ENCODE measurements at places on chromosomes 2 and 18.

DNA sequence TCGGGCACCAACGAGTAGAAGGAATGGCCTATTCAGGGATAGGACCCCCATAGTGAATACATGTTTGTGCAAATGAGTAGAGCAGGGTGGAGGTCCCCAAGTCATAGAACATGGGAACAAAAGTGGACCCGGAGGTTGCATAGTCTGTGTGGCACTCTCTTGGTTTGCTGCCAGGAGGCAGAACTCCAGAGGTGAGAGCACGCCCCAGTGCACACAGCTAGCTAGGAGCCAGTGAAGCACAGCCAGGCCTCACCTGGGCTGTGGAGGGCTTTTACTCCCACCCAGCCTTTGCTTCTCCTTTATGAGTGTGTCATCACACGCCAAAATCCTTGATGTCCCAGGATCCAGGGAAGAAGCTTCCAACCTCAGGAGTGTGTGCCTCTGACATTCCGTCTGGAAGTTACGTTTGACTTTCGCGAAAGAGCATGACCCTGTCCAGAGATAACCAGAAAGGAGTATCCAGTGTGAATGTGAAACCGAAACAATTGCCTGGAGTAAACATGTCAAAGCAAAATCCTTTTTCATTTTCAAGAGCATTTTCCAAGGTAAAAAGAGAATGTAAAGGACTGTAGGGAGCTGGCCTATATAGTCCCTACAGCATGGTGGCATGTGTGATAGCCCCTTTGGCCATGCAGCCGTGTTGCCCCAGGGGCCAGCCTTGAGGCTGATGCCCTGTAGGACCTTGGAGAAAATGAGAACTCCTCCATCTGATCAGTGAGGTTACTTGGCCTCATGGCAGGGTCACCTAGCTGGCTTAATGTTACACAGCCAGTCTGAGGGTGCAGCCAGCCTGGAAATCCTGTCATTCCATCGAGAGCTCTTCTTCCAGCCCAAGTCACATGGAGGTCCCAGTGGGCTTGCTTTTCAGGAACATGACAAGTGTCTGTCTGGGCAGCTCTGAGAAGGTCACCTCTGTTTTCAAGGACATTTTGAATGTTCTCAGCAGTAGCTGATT, 8.8 kb downstream of the TRIB2 start:
- DNase-seq, result no peak

- DNase-seq, result no peak
These were observed 30.4 kb downstream of the SRSF7 start for GRCh38 chr2:38720613-38721241.

- DNase-seq, result no peak
These were observed 28.3 kb downstream of the DRC1 start for GRCh38 chr2:26429779-26430578.

- no peak for DNase-seq
These were observed 50.7 kb downstream of the SFXN5 start for GRCh38 chr2:73020657-73021370.

DNA sequence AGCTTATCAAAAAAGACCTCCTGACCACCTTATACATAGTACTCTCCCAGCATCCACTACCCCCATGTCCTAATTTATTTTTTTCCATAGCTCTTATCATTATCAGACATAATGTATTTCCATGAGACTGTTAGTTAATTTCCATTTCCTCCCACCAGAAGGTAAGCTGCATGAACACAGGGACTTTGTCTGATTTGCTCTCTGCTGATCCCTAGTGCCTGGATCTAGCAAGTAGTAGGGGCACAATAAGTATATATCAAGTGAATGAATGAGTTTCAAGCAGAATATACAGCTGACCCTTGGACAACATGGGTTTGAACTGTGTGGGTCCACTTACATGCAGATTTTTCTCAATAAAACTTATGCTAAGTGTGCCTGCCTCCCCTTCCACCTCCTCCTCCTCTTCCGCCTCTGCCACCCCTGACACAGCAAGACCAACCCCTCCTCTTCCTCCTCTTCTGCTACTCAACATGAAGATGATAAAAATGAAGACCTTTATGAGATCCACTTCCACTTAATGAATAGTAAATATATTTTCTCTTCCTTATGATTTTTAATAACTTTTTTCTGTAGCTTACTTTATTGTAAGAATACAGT, 53.8 kb downstream of the CTAGE1 start:
- no peak for DNase-seq

DNA sequence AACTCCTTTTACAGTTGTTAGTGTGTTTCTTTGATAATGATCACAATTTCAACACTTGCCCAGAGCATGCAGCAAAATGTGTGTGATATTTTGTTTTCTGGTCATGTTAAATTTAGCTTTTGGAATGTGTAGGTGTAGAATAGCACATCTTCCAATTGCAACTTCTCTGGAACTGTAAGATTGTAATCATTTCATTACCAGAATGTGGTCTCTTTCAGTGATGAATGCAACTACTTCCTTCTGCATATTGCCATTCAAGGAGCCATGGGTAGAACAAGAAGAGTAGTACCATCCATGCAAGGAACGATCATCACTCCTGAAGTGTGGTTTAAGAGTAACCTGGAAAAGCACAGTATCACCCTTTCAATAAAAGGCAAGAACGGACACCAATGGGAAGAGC, 548.8 kb upstream of the ZNF804A start:
- DNase-seq, result no peak

- DNase-seq, result no peak
These were observed 329.9 kb downstream of the HRH4 start for GRCh38 chr18:24790347-24790746.

DNA sequence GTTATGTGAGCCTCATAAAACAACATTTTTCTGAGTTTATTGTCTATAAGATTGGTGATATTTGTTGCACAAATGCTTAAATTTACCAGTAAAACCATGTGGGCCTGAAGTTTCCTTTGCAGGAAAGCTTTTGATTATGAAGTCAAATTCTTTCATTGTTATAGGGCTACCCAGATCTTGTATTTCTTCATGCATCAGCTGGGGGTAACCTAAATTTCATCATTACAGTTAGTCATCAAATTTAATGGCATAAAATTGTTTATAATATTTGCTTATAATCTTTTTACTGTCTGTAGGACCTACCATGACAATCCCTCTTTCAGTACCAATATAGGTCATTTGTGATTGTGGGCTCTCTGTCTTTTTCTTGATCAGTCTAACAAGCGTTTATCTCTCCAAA, 47.8 kb downstream of the SMAD2 start:
- DNase-seq, result no peak

DNA sequence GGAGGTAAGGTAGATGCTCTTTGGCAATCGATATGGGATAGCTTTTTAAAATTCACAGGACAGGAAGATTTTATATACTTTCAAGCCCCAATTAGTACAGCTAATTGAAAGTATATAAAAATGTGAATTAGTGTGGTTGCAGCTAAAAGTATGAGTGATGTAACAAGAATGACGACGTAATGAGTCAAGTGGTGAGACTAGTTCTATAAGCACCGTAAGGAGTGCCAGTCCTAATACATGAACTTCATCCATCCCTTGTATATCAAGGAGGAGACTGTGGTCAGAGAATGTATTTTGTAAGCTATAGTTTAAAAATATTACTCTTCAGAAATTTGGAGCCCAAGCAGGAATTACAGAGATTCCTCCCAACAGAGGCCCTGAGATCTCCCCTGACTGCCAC, 25.8 kb downstream of the DNAJC27 start:
- DNase-seq, result no peak

GRCh38 chr2:158357699-158358098, 98.9 kb downstream of the CCDC148 start:
- DNase-seq, result no peak

- no peak for DNase-seq
These were observed 8.4 kb upstream of the PRKCE start for GRCh38 chr2:45643095-45643494.

DNA sequence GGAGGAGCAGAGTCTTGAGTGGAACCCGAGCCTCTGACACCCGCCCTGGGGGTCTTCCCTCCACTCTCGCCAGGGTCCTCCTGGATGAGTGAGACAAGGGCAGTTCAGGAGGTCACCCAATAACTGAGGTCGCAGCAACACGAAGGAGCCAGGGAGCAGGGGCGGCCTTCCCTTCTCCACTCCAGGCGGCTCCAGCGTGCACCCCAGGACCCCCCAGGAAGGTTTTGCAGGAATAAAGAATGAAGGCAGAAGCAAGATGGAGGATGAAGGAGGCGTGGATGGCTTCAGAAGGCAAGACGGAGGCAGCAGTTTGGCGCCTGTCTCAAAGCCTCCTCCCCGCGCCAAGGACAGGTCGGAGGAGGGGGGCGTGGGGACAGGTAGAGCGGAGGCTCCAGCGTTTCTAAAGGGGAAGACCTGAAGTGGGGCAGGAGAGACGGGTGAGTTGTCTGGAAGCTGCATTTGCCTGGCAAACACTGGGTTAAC, 579 bp upstream of the ITM2C start:
- DNase-seq, result no peak

GRCh38 chr2:222521099-222521498, 96.8 kb downstream of the SGPP2 start:
- DNase-seq, result no peak

DNA sequence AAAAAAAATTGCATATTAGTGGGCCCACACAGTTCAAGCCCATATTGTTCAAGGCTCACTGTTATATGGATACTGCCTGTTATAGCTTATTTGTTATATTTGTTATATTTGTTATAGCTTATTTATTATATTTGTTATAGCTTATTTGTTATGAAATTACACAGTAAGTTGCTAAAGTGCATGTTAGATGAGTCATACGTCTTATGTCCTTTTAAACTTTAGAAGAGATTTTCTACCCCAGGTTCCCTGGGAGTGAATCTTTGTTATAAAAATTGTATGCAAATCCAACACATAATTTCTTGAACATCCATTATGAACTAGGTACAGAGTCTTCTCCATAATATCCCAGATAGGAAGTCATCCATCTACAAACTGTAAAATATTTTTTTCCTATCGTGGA, 22.1 kb downstream of the HTR2B start:
- DNase-seq, result no peak

DNA sequence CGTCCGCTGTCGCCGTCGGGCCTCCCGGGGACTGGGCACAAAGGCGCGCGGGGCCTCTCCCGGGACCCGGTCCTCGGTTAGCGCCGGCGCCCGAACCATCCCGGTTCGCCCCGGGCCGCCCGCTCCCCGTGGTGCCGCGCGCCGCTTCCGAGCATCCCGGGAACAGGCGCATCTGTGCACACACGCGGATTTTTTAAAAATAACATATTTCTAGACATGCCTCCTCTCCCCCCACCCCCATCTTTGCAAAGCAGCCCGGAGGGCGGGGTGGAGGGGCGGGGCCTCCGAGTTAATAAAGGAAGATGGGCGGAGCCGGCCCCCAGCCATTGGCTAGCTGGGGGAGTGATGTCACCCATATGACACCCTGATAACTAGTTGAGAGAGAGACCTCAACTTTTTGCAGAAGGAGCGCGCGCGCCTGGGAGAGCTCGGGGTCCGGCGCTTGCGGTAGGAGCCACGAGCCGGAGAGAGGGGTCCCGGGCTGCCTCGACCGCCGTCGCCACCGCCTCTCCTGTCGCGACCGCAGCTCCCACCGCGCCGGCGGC, at the start of gene SOX11:
TSS of gene SOX11 (plus strand) at position 400 of the 545 bp plus-strand sequence. CDS start 338 bp downstream, outside the sequence.
- DNase-seq, result no peak

DNA sequence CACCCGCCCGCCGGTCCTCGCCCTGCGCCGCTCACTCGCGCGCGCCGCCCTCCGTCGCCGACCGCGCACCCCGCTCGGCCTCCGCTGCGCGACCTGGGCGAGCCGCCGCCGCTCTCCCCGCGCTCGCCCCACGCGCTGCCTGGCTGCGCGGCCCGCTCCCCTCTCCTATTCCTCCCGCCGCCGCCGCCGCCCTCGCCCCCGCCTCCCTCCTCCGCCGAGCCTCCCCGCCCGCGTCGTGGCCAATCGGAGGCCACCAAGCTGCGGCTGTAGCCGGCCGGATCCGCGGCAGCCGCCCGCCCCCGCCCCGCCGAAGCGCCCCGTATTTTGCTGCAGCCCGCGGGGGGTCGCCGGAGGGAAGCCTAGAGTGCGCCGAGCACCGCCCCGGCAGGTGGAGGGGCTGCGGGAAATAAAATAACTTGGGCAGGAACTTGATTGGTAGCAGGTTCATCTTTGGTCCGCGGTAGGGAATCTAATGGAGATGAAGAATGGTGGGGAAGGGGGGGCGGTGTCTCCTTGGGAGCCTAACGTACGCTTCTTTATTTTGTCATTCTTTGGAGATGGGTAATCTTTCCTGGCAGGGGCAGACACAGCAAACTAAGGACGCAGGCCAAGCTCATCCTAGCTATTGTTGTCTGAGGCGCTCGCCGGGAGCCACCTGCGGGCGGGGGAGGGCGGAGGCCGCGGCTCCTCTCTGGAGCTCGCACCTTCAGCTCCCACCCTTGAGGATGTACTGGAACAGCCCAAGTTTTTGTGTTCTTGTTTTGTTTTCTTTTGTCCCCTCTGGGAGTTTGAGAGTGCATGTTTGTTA, 1.1 kb upstream of the CDH2 start:
- no peak for DNase-seq

GRCh38 chr2:85694052-85695025, at the start of gene GNLY:
Gene GNLY (plus strand): TSS chr2:85694358. CDS start chr2:85694419, 61 bp downstream.
- DNase-seq, result no peak

GRCh38 chr2:237472909-237473877, 13.9 kb upstream of the MLPH start:
- no peak for DNase-seq

DNA sequence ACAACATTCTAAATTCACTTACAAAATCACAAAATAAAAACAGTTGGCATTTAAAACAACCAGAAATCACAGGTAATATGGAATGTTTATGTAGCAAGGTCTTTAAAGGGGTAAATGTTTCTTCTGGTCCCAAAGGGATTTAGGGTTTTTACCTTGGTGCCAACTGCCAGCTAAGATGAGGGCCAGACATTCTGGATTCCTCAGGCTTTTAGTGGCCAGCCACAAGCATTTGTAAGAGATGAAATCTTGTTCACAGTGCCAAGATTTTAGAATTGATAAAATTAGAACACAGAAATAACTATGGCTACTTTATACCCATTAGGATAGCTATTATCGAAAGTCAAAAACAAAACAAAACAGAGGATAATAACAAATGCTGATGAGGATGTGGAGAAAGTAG, 60.4 kb upstream of the CDKL4 start:
- no peak for DNase-seq

DNA sequence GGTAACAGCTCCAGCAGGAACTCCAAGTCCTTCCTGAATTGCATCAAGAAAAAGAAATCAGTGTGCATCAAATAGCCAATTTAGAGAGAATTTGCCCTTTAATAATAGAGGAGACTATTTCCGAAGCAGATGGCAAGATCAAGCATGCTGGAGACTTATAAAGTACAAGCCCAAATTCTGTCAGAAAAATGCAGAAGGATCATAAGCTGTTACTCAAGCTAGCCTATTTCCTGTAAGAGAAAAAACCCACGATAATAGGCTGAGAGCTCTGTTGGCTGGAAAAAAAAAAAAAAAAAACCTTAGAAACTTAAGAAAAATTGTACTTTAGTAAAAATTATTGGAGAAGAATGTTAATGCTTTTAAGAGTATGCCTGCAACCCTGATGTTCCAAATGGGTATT, 24.4 kb upstream of the ITM2C start:
- DNase-seq, result no peak

- DNase-seq, result no peak
These were observed 105.4 kb downstream of the EPHA4 start for GRCh38 chr2:221466744-221467143.

DNA sequence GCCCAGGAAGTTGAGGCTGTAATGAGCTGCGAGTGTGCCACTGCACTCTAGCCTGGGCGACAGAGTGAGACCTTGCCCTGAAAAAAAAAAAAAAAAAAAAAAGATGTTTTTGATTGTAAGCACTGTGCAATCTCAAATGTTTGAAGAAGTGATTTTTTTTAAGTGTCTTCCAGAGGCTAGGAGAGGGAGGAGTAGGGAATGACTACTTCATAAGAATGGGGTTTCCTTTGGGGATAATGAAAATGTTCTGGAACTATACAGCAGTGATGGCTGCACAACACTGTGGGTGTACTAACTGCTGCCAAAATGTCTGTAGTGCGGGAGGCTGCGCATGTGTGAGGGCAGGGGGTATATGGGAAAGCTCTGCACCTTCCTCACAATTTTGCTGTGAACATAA, 83.7 kb downstream of the MCFD2 start:
- no peak for DNase-seq

Measured in pancreas (tissue), 10 donors.